ENCODE measurements at places on chromosomes 3 and 15. TPM values are rescaled to one million over a fixed set of nuclear protein-coding genes. Genes with fewer than 3 reads are reported as not detected.

CAND2 gene
- total RNA-seq = 5.6 TPM

IGF2BP2 gene
- 92.6 TPM for total RNA-seq

RAB11A gene
- 206 TPM for total RNA-seq

ATRIP gene
- total RNA-seq = 7.1 TPM

FGF12 gene
- total RNA-seq = 2.4 TPM

LXN gene
- 103 TPM for total RNA-seq

NRROS gene
- total RNA-seq = 17.6 TPM

GRK7 gene
- total RNA-seq = 0.12 TPM

ZNF662 gene
- total RNA-seq = 8.7 TPM

POLQ gene
- total RNA-seq = 0.80 TPM

MCTP2 gene
- 92.5 TPM for total RNA-seq

SPTBN5 gene
- total RNA-seq = 1.6 TPM

SPESP1 gene
- 1.0 TPM for total RNA-seq

ZDHHC23 gene
- 7.7 TPM for total RNA-seq

SETD5 gene
- total RNA-seq = 178 TPM

OSTN gene
- not detected for total RNA-seq

LIPC gene
- 0.57 TPM for total RNA-seq

LOXL1 gene
- 25.3 TPM for total RNA-seq

ROPN1 gene
- total RNA-seq = not detected

MESP2 gene
- not detected for total RNA-seq

ZNF80 gene
- total RNA-seq = not detected

CPNE9 gene
- 0.34 TPM for total RNA-seq

GOLGA8N gene
- 11.1 TPM for total RNA-seq

RPL32 gene
- 1,366 TPM for total RNA-seq

TGM4 gene
- not detected for total RNA-seq

PLA1A gene
- 7.3 TPM for total RNA-seq

IP6K1 gene
- 54.9 TPM for total RNA-seq

CPN2 gene
- not detected for total RNA-seq

LRRC34 gene
- total RNA-seq = 9.1 TPM

SPSB4 gene
- 2.4 TPM for total RNA-seq

SNURF gene
- 78.4 TPM for total RNA-seq

KBTBD13 gene
- 0.23 TPM for total RNA-seq

CKMT1B gene
- 6.9 TPM for total RNA-seq

ACTRT3 gene
- 3.2 TPM for total RNA-seq

CLDN18 gene
- 114 TPM for total RNA-seq

COL6A5 gene
- 9.4 TPM for total RNA-seq

GOLGA8R gene
- 9.8 TPM for total RNA-seq

RBSN gene
- total RNA-seq = 33.8 TPM

GRM2 gene
- 0.77 TPM for total RNA-seq

KCNAB1 gene
- total RNA-seq = 0.82 TPM

TMEM207 gene
- not detected for total RNA-seq

PLA2G4E gene
- 1.7 TPM for total RNA-seq

STAC gene
- total RNA-seq = 17.2 TPM

IMPG2 gene
- 0.15 TPM for total RNA-seq

SERPINI1 gene
- total RNA-seq = 18.3 TPM

TNFAIP8L3 gene
- total RNA-seq = 4.4 TPM

FAM81A gene
- 2.9 TPM for total RNA-seq

DLEC1 gene
- total RNA-seq = 10.3 TPM
